ENCODE measurements at places on chromosomes 5 and 9.
A peak's percentile ranks its signal among the peaks of the same experiment; 100 is the strongest.

GRCh38 chr5:175861337-175862130 is 9.8 kb upstream of the CPLX2 start:
- DNase-seq = no peak

GRCh38 chr9:126791406-126792230 is 13.2 kb upstream of the ZBTB43 start:
- no peak for DNase-seq

GRCh38 chr9:21720758-21721157 is 81.7 kb upstream of the MTAP start:
- DNase-seq = no peak

DNA sequence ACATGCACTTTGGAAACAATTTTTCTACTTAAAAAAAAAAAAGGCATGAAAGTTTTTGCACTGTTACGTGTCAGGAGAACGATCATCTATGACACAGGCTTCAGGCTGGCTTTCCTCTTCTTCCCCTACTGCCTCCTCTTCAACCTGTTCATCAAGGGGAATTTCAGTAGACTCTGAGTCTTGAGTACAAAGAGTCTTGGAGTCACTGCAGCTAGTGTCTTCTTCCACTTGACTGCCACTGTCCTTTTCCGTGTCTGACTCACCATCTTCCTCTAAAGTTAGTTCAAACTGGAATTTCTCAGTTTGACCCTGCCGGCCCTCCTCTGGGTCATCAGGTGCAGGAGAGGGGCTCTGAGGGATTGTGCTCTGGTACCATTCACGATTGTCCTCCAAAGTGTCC is 391.7 kb downstream of the RAB3C start:
- no peak for DNase-seq

- DNase-seq = no peak
Observed at GRCh38 chr5:180777475-180777874, 25.1 kb downstream of the MGAT1 start.

DNA sequence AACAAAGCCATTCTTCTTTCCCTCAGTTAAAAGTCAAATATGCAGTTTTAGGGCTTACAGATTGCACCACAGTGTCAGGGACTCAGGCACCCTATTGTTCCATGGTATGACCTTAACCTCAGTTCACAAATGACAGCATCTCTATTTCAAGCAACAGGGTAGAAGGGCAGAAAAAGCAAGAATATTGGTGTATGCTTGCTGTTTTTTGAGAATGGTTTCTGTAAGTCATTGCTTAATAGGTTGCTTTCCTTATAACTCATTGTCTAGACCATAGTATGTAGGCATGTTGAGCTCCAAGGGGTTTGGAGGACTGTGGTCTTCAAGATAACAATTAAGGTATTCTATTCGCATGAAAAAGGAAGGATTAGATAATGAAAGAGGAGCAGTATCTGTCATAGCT is 183.5 kb upstream of the EDIL3 start:
- no peak for DNase-seq

DNA sequence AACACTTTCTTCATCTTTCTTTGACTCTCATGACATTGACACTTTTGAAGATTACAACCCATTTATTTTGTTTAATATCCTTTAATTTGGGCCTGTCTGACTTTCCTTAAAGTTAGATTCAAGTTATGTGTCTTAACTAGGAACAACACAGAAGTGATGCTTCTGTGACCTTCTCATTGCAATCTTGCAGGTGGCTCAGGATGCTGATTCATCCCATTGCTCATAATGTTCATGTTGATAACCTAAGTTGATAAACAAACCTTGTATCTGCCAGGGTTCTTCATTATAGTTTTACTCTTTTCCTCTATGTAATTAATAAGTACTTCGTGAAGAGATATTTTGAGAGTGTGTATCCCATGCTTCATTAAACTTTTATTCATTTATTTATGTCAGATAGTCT is 107.2 kb upstream of the SHB start:
- no peak for DNase-seq

DNA sequence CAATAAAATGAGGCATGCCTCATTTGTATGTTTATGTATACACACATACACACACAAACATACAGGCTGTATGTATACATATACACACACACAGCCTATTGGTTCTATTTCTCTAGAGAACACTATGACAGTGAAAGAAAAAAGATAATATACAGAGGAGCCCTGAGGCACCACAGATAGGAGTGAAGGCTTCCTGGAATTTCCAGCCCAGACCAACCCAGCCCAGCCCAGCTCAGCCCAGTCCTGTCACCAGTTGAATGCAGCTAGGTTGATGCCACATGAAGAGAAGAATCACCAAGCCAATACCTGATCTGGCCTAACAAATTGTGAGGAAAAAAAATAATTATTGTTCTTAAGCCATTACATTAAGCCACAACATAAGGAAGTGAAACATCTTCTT is 126.9 kb upstream of the PDE4D start:
- no peak for DNase-seq

- no peak for DNase-seq
Observed at GRCh38 chr9:106752581-106752980, 110.4 kb upstream of the ZNF462 start.

- no peak for DNase-seq
Observed at GRCh38 chr9:24293386-24293785, 252.3 kb downstream of the IZUMO3 start.

DNA sequence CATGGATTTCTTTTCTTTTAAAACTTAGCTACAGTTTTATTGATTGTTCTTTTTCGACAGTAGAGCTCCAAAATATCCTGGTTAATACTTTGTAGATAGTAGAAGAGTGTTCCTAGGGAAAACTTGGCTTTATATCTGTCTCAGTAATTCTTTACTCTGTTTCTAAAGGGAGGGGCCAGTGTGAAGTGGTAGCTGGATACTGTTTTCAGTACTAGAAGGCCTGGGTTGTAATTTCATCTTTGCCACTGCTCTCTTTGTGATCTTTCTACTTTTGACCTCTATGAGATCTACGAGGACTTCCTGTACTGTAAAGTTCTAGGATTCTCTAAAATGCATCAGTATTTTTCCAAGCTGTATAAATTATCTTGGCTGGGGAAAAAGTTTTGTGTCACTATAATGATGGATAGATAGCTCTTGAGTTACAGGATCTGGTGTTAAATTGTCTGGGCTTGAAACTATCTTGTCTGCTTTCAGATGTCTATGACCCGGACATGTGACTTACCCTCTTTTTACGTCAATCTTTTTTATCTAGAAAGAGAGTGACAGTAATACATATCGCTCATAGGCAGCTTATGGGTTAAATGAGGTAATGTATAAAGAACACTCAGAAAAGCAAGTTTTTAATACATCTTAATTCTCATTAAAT is 53.6 kb downstream of the PRR16 start:
- no peak for DNase-seq

- peak; percentile 57 for DNase-seq
Observed at GRCh38 chr5:141338538-141339306, at the start of gene PCDHGA2. Gene PCDHGA2, plus strand, starts transcription at chr5:141338760.

DNA sequence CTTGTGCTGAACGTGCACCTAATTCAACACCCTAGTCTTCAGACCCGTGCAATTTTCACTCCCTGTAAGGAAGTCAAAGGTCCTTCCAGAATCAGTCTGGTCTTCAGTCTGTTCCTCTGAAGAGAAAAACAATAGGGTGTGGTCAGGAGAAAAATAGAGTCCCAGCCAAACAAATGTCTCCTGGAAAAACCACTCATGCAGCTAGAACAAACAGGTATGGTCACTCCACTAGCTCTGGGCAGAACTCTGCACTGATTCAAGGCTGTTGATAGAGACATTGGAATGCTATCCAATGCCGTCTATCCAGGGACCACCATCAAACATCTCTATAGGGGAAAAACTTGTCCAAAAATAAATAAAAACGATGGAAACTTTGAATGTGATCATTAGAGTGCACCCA is 81.8 kb upstream of the MAP3K1 start:
- no peak for DNase-seq

DNA sequence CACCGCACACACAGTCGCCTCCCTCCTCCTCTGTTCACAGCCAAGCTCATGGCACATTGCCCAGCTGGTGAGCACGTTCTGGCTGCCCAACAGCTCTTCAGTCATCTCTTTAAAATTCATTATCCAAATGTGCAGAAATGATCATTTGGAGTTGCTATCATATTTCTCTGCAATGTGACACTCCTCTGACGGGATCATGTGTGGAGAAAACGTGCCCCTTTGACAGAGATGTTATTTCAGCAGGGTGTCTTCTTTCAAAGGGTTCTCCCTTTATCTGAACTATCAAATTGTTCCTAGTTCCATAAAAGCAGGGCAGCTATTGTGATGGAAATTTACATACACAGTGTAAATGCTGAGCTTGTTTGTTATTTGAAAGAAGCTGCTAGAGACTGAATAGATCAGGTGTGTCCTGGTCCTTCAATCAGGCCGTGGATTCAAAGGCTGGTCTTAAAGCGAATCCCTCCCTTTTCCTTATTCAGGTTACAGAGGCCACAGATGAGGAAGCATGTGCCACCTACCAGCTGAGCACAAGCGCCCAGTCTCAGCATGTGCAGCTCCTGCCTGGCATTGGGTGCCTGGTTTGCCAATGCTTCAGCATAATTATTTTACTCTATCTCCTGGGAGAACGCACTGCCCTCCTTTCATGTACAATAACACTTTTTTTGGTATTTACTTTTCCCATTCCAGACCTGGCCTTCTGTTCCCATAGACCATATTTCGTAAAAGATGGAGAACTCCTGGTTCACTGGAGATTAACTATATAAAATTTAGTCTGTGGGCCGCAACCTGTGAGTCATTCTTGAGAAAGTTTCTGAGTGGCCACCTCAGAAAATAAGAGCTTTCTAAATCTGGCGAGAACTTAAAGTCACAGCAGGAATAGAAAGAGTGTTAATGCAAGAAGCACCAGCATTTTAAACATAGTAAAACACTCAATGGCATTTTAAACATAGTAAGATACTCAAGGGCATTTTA is 433.7 kb downstream of the ENC1 start:
- DNase-seq = peak; percentile 93

DNA sequence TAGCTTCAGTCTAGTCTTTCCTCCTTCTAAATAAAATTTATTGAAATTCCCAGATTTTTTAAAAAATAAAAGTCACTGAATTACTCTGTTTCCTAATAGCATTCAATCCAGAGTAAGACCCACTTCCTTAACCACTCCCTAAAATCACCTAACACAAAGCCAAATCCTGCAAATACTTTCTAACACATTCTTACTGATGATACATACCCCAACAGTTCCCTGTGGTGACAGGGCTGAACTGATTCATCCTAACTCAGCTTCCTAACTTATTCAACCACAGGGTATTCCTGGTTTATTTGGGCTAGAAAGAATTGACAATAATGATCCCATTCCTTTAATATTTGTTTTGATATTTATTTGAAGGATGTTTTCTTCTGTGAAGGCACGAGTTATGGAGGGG is 40.7 kb upstream of the ZNF300 start:
- DNase-seq = no peak

DNA sequence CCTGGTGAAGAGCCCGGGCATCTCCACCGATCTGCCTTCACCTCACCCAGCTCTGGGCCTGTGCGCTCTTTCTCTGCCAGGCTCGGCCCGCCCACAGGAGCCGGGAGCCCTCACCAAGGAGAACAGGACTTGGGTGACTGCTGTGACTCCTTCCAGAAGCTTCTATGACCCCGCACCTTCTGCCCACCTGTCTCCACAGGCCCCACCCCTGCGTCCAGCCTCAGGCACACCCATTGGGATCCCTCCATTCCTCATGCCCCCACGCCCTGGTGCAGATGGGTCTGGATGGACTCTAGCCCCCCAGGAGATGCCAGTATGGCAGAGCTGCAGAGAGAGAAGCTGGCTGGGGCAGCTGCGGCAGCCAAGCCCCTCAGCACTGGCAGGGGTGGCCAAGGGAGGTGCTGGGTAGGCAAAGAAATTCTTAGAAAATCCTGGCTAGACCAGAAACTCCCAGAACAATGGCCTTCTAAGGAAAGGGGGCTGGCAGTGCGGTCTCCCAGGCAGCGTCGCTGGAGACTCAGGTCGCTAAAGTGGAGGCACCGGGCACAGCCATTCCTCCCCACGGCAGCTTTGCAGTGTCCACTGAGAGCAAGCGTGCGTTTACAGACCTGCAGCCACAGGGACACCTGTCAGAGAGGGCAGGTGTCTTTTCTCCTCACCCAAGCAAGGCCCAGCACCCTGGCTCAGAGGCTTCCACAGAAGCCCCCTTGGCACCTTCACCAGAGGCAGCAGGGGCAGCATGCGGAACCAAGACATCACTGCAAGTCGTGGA is 17.3 kb downstream of the LPCAT1 start:
- peak; percentile 64 for DNase-seq

DNA sequence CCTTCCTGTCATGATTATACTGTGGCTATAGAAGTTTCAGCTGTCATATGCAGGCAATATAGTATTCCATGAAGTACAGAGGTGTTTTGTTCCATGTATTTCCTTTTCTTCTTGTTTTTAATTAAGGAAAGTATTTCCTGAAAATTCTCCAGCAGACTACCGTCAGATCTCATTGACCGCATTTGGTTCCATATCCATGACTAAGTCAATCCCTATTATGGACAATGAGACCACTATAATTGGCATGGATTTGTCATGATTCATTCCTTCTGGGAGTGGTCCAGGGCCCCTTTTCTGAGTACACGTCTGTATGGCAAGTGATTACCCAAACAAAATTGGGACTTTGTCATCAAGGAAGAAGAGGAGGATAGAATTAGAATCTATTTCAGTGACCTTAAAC is 283.2 kb upstream of the CLINT1 start:
- no peak for DNase-seq

- DNase-seq = no peak
Observed at GRCh38 chr9:107685376-107685775, 195.8 kb upstream of the KLF4 start.

DNA sequence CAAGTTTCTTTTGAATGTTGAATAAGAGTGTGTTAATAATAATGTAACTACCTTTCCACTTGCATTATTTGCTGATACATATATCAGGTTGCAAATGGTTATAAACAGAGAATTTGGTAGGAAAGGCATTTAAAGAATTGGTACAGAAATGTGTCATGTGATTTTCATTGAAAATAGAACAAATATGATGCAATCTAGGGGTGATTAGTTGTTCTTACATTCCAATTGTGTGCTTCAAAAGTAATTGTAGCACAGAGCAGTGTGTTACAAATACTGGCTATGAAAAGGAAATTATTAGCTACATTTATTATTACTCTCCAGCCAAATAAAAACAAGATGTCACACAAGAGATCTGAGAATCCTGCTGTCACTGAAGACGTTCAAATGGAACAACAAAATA is 61.8 kb upstream of the PRDM9 start:
- DNase-seq = no peak

- DNase-seq = no peak
Observed at GRCh38 chr9:110089681-110090370, 118.1 kb downstream of the C9orf152 start.

DNA sequence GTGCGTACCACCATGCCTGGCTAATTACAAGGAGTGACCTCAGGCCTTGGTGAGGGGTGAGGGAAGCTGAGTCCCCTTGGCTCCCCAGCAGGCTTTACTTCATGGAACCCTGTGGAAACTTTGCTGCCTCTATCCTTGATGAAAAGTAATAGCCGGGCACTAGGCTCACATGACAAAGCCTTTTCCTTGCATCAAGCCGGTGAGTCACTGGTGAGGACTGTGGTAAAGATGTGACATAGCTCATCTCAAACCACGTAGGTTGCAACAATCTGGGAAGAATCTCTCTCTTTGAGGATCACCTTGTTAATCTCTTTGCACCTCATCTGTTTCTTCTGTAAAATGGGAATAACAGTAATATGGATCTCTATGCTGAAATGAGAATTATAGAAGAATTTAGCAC is 116.3 kb upstream of the SLC25A48 start:
- no peak for DNase-seq

Data from posterior vena cava (tissue), 2 donors.